NCI-H526 treated with DMSO at 0.1 percent for 48 hours (cell line): ENCODE measurements at places on chromosomes 11 and 22.
A peak's percentile ranks its signal among the peaks of the same experiment; 100 is the strongest.

DNA sequence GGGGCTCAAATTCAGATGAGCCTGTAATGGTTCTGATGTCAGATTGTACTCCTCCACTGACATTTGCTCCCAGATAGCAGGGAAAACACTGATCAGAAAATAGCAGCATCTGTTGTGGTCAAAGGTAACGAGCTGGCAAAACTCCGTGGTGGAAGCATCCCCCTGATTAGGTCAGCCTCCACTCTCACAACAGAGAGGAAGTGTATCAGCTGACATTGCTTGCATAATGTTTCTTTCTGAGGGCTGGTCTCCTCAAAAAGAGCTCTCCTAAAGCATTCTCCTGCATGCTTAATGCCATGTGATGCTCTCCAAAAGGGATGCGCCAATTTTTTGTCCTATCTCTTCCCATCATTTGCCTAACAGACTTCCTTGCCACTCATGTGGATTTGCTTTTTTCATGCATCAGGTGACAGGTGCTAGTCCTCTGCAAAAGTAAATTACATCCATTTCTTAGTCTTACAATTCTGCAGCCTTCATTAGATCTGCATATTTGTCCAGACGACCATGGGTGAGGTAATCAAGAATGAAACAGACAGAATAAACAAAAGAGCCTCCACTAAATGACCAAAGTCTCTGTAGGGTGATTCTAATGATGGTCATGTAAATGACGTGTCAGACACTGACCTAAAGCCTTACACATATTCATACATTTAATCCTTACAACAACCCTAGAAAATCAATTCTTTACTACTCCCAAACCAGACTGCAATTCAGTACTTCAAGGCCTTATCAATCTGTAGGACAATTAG is 6.4 kb upstream of the TENM4 start:
- DNase-seq = peak; percentile 83

DNA sequence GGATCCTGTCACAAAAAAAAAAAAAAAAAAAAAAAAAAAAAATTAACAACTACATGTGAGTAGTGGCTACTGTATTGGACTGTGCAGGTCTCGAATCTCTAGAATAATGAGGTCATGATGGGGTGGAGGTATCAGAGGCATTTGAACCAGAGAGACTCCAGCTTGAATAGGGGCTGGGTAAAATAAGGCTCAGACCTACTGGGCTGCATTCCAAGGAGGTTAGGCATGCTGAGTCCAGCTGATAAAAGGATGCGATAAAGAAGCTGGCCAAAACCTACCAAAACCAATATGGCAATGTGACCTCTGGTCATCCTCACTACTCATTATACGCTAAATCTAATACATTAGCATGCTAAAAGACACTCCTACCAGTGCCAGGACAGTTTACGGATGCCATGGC is 5.9 kb upstream of the PACSIN3 start:
- no peak for DNase-seq

DNA sequence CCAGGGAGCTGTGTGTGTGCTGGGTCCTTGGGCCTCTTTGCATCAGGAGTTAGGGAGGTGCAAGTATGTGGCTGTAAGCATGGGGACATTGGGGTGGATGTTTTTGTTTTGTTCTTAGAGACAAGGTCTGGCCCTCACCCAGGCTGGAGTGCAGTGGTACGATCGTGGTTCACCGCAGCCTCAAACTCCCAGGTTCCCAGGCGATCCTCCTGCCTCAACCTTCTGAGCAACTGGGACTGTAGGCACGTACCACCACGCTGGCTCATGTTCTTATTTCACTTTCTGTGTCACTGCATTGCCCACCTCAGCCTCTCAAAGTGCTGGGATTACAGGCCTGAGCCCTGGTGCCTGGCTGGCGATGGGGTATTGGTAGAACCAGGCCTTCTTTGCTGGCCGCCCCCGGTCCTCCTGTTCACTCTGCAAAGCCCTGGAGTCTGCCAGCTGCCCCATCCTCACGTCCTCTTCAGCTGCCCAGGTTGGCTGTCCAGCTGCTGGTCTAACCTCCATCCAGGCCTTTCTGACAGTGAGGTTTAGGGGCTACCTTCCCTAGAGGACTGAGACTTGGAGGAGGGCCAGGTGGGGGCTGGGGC is 851 bp upstream of the GRAMD4 start:
- no peak for DNase-seq

- DNase-seq = no peak
These were observed 412.5 kb upstream of the DDI1 start for GRCh38 chr11:103623933-103624332.

- DNase-seq = no peak
These were observed 44.7 kb downstream of the DNAJC24 start for GRCh38 chr11:31414338-31414737.

GRCh38 chr11:1478011-1478410 is 8.6 kb downstream of the MOB2 start:
- DNase-seq = no peak

DNA sequence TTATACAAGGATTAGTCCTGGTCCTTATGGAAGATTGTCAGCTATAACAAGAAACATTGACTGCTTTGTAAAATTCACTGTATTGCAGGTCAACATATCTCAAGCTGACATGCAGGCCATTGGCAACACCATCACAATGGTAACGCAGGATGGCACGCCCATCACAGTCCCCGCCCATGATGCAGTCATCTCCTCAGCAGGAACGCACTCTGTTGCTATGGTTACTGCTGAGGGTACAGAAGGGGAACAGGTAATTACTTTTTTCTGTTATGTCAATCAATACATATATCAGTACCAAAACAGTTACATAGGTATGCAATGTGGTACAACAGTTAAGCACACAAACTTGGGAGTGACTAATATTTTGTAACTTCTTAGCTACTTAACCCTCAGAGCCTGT is 55.3 kb downstream of the ZNF143 start:
- DNase-seq = no peak

GRCh38 chr11:36375353-36376008 is 79.4 kb downstream of the PRR5L start:
- no peak for DNase-seq

- DNase-seq = no peak
These were observed 102.5 kb downstream of the TIMP3 start for GRCh38 chr22:32904044-32904443.

DNA sequence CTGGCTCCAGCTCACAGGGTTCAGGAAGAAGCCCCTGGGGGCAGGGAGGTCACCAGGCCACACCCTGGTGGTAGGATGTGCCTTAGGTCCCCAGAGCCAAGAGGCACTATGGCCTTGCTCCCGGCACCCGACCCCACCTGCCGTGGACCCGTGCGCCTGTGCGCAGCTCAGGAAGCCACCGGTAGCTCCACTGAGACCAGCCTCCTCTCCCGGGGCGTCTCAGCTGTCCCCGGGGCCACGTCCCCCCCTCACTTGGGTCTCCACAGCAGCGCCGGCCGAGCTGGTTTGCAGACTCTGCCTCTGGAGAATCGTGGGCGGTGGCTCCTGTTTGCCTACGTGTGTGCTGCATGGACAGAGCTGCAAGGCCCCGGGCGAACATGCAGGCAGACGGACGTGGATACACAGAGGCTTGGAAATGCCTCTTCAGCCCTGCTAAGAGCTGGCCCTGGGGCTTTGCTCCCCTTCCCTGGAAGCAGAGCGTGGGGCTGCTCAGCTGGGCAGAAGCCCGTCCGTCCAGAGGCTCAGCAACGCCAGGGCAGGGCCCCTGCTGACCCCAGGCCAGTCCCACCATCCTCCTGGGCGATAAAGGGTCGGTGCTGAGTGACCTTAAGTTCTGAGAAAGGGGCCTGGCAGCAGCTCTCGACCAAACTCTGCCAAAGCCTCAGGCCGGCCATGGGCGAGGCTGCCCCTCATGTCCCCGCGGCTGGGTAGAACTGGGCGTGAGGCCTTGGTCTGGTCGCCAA is 15.3 kb upstream of the MUC5B start:
- DNase-seq = no peak
